ENCODE measurements at places on chromosomes 7 and 10.

DNA sequence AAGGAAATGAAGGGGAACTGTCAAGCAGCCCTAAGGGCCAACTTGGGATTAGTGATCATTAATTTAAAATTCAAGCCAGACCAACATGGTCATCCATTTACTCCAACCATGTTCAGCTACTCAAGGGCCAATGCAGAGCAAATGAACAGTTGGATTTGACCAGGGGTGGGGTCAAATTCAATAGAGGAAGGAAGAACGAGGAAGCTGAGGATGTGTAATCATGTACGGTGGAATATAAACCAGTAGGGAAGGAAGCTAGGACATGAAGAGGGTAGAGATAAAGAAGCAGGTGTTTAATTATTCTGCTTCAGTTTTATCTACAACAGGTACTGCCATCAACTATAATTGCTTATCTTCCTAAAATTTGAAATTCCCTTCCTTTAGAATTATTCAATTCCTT, 81.6 kb downstream of the HIBADH start:
- DNase-seq = no peak

- no peak for DNase-seq
These were observed 14.1 kb upstream of the MYPN start for GRCh38 chr10:68095153-68095552.

GRCh38 chr10:119776536-119776935, 50.7 kb downstream of the INPP5F start:
- no peak for DNase-seq

DNA sequence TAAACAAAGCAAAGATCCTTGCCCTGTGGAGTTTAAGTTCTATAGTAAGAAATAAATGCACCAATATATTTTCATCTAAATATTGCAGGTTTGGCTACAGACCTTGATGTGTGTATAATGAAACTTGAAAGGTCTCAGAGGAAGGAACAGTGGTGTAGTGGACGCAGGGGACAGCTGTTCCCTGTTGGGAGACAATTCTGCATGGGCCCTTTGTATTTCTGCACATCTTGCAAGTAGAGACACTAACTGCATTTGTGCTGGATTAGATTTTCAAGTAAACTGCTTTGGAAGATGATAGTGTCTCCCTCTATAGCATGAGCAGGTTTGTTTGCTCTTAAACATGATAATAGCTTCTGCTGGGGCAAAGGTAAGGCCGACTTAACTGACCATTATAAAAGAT, 57.5 kb upstream of the FAM133B start:
- DNase-seq = no peak

DNA sequence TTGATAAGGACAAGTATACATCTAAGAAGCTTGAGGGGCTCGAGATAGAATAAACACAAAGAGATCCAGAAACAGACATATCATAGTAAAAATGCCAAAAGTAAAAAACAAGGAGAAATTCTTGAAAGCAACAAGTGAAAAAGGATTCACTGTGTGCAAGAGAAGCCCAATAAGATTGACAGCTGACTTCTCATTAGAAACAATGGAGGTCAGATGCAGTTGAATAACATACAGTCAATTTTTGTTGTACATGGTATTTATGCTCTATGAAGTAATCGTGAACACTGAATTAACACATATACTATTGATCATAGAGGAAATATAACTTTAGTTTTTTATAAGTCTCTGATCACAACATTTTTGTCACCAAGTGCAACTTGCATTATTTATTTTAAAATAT, 982.8 kb upstream of the SORCS1 start:
- no peak for DNase-seq

- no peak for DNase-seq
These were observed 734 bp downstream of the ABCB4 start for GRCh38 chr7:87474533-87475358.

DNA sequence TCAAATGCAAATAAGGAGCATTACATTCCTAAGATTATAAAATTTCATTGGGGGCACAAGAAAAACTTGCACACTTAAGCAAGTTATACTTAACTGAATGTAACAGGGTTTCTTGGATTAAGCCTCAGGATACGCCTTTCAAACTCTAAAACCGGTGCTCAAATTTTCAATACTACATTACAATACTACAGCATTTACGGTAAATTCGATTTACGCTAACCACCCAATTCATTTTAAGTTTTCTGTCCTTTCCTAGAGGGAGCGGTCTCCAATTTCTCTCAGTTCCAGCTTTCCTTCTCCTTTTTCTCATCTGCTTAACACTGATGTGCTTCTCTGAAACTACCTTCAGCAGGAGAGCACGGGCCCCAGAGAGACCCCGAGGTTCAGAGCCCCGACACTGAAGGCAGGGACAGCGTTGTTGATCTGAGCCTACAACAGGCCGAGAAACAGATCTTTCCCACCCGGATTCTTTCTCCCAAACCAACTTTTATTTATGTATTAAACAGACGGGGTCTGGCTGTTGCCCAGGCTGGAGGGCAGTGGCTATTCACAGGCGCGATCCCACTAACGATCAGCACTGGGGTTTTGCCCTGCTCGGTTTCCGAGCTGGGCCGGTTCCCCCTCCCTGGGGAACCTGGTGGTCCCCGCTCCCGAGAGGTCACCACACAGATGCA, 798 bp downstream of the ZNF425 start:
- DNase-seq = no peak

- no peak for DNase-seq
These were observed 296.1 kb upstream of the SEMA3A start for GRCh38 chr7:84490661-84491060.

- no peak for DNase-seq
These were observed 156.8 kb upstream of the FRMD4A start for GRCh38 chr10:14487488-14487883.

- DNase-seq = no peak
These were observed 1.5 kb upstream of the C1GALT1 start for GRCh38 chr7:7180725-7181449.

DNA sequence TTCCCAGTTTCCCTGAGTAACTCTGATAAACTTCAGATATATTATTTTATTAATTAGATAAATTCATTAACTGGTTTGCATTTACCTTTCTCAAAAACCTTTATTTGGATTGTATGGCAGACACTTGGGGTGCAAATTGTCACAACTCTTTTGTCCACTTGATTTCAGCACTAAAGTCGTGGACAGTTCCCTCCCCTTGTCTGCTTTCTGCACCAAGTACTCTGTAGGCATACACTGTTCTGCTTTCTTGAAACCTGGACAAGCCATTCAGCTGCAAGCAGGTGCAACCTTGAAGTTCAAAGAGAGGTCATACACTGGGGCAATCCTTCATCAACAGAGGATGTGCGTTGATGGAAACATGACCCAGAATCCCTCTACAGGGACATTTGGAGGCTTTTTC, 162.9 kb downstream of the ARL5B start:
- DNase-seq = peak; percentile 12

DNA sequence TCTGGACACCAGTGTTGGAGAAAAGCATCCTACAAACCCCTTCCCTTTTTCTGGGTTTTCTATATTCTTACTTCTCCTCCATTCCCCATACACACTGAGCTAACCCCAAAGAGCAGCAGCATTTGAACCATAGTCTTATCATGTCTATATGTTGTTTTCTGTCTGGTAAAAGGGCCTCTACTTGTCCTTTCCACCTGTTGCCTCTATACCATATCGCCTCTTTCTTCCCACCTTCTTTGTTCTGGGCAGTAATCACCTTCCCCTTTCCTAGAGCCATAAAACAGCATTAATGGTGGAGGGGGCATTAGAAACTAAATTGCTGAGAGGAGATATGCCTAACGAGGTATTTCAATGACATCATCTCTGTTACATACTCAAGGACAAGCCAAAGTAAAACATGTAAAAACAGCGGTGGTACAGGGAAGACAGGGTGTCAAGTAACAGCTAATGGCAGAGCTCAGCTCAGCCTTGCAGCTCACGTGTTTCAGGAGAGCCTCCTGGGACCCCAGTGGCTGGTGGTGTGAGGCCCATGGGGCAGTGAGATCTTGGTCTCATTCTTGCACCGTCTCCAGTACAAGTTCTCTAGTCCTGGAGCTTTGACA, 20.6 kb downstream of the NPY start:
- DNase-seq = no peak

GRCh38 chr10:102583435-102584417, 60.6 kb upstream of the TRIM8 start:
- DNase-seq = peak; percentile 87

GRCh38 chr10:90047243-90047729, 345.9 kb downstream of the KIF20B start:
- DNase-seq = no peak

GRCh38 chr10:92342796-92343195, 51.8 kb downstream of the MARCHF5 start:
- no peak for DNase-seq

DNA sequence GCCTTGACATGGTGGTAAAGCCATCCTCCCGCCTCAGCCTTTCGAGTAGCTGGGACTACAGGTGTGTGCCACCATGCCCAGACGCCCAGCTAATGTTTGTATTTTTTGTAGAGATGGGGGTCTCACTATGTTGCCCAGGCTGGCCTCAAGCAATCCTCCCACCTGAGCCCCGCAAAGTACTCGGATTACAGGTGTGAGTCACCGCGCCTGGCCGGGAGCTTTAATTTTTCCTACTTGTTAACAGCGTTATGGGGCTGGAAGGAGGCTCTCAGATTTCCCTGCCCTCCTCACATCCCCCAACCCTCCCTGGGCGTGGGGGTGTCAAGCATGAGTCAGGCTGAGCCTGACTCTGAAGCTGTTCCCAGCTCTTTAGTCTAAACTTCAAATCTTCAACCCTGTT, 8.3 kb downstream of the ALKBH4 start:
- no peak for DNase-seq

- DNase-seq = no peak
These were observed 286.1 kb upstream of the C7orf33 start for GRCh38 chr7:148304456-148304855.

DNA sequence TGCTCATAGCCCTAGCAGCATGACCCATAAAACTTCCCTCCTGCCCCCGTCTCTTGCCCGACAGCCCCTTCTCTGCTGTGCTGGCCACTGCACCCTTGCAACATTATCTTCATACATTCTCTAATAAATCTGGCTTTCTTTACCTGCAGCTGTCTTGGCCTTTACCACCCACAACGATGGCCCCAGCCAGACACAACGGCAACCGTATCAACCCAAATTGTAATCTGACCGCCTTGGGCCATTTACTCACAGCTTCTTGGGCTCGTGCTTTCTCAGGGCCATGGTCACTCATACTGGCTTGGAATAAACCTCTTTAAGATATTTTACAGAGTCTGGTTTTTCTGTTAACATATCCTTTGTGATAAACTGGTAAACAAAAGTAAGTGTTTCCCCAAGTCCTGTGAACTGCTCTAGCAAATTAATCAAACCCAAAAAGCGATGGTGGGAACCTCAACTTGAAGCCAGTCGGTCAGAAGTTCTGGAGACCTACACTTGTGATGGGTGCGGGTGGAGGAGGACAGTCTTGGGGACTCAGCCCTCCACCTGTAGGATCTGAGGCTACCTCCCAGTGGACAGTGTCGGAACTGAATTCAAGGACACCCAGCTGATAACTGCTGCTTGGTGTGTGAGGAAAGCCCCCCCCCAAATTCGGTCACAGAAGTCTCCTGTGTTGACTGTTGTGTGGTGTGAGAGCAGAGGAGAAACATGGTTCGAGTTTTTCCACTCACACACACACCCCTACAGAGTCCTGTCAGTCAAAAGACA, 87.6 kb upstream of the ATP6V0A4 start:
- DNase-seq = no peak

GRCh38 chr7:95520136-95520535, 34.4 kb downstream of the ASB4 start:
- no peak for DNase-seq

DNA sequence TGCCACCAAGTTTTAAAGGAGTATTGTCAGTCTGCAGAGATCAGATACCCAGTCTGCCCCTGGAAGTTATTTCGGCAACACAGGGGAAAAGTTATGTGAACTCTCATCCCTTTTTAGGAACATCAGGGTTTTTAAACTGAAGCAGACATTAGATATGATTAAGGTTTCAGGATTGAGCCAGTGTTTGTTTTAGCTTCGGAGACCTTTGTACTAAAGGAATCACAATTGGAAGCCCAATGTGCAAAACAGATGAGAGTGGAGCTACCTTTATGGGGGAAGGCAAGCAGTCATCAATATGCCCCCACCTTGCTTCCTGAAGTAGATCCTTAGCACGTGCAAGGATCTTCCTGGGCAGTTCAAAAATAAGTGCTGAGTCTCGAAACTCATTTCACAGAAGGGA, 39.5 kb downstream of the ETV1 start:
- DNase-seq = no peak

GRCh38 chr10:113041324-113041723, 91.3 kb downstream of the TCF7L2 start:
- no peak for DNase-seq

DNA sequence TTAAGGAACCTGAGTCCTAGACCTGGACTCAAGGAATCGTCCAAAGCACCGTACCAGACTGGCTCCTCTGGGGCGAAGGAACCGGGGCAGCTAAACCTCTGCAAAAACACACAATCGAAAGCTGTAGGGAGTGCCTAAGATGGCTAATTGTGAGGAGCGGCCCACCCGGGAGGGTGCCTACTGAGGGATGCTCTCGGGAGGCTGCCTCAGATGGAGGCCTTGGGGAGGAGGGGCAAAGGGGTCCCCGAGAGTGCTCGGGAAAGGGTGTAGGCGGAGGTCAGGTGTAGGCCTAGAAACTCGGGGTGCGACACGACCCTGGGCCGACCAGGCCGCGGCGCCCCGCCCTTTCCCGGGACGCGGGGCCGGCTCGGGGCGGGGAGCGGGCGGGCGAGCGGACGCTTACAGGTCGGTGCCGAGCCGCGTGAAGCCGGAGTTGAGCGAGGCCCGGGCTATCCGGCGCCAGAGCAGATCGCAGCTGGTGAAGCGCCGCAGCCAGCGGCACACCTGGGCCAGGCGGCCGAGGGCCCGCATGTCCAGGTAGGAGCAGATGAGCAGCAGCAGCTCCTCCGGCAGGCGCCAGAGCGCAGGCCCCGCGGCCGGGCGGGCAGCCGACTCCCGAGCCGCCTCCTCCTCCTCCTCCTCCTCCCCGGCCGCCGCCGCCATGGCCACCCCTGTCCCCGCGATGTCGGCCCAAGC, 844 bp downstream of the FBXW4 start:
- DNase-seq = peak; percentile 77

DNA sequence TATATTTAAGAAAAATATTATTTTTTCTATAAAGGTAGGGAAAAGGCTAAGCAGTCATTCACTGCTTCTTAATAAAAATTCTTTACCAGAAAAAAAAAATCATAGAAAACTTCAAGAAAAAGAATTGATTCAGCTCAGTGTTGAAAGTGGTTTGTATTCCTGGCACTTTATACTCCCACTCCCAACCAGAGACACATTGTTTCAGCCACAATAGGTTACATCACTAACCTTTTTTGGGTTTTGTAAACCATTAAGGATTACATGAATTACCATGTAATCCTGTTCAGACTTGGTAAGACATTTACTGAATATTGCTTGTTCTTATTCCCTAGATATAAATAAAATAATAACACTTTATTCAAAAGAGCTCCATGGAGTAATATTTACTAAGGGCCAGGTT, 46.6 kb downstream of the MINPP1 start:
- no peak for DNase-seq

GRCh38 chr10:10658172-10658785, 359.4 kb upstream of the CELF2 start:
- DNase-seq = no peak

Data from thymus (tissue), 14 donors.